ENCODE measurements at places on chromosomes 12 and 14.

DNA sequence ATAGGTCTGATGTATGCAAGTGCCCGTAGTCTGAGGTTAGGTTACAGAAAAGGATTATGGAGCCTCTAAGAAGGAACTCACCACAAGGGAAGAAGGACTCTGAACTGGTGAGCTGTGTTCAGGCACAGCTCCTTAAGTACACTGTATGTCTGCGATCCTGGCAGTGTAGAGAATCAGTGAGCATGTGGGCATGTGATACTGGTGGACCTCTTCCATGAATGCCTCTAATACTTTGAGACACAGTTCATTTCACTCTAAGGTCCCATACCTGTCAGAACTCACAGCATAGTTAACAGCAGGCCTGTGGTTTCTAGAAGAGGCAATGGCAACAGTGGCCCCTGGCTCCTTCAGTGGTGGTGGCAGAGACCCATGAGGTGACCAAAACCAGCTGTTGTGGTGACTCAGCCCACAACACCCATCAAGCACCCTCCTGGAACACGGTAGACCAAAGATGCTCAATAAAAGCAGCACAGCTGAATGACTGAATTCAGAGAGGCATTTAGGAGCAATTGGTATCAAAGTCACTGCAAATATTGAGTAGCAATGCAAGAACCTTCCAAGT, 6.9 kb upstream of the OR6J1 start:
- no peak for DNase-seq

DNA sequence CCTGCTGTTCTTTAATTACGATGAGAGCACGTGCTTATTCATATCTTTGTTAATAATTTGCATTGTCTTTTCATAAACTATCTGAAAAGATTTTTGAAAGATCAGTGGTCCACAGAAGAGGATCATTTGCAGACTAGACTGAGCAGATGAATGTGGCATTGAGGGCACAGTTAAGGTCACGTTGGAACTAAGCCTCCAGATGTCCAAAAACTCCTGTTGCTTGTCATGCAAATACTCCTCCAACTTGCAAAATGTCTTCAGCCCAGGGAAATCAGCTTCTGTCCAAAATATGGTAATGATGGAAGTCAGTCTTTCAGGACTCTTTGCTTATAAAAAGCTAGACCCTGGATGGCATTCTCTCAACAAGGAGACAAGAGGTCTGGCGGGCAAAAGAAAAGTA, 201.6 kb upstream of the TMEM260 start:
- DNase-seq, result no peak

DNA sequence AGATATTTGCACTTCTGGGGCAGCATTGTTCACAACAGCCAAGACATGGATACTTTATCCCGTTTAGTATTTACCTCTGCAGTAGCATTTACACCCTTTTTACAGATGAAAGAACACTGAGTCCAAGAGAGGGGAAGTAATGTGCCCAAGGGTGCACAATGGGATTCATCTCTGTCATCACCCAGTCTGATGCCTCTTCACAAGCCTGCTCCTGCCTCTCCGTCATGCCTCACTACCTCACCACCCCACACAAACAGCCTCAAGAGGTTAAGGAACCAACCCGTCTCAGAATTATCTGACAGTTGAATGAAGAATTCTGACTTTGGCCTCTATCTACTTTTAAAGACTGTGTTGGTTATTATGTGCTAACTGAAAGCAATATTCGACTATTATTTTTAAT, 368.4 kb downstream of the ATP23 start:
- no peak for DNase-seq

GRCh38 chr12:19302100-19302640, 137.1 kb upstream of the AEBP2 start:
- no peak for DNase-seq

- no peak for DNase-seq
Observed at GRCh38 chr12:19457561-19457960, 18.3 kb downstream of the AEBP2 start.

DNA sequence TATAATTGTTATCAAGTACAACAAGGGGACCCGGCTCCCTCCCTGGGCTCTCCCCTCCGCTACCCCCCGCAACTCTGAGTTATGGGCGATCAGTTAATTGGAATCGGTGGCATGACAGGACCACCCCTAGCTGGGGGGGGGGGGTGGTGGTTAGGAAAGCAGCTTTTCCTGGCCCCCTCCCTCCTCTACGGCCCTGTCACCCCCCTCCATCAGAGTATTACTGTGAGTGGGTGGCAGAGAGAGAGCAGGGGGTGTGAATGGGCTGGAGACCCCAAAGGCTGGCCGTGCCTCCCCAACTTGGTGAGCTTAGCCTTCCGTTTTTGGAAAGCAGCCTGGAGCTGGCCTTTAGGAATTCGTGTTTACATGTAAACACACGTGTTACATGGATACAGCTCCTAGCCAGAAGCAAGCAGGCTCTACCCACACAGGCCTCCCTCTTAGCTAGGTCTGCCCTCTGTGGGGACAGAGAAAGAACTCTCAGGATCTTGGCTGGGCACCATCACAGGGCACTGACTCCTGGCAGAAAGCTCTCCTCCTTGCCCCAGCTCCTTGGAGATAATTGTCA, 1.1 kb upstream of the HOXC4 start:
- no peak for DNase-seq

Measured in NCI-H748 treated with DMSO at 0.1 percent for 48 hours (cell line).